ENCODE measurements at places on chromosomes 1 and 21.

- no peak for DNase-seq
Measured at GRCh38 chr1:206634365-206635079, 814 bp upstream of the DYRK3 start.

- no peak for DNase-seq
Measured at GRCh38 chr1:200739702-200740570, 1.2 kb downstream of the CAMSAP2 start.

DNA sequence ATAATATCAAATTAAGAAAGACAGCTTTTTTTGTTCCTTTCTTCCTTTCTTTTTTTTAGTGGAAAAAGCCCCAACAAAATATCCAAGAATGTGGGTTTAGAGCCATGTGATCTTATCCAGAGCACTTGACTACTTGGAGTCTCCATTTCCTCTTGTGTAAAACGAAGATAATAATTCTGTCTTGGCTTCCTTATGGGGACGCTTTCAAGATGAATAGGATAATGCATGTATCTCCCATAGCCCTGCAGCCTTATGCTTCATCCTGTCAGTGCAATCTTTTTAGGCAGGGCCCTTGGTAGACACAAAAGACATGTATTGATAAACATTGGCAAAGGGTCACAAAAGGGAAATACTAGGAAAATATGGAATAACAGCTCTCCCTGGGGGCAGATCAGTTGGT, 34.8 kb downstream of the ZBTB18 start:
- no peak for DNase-seq

GRCh38 chr1:47187231-47187925, 2.5 kb downstream of the PDZK1IP1 start:
- no peak for DNase-seq

DNA sequence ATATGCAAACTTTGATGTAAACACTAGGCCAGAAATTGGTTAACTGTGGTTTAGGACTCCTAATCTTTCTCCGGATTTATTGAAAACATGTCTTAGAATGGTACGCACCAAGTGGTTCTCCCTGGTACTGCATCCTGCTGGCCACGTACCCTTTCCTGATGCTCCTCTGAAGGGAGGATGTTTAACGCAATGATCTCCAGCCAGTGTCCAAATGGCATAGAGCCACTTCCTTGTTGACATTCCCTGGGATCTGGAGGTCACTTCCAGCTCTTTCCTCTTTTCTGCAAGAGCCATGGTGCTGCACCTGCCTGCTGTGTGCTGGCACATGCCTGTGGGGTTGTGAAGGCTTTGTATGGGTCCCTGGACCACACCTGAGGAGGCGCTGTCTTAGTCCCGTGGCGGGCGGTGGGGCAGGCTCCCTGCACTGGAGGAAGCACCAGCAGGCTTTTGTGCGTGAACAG, 53.9 kb downstream of the GALNT2 start:
- DNase-seq: no peak

- DNase-seq: no peak
Measured at GRCh38 chr1:110631836-110632620, 25.9 kb upstream of the KCNA2 start.

GRCh38 chr1:24294228-24294672, 24.9 kb upstream of the GRHL3 start:
- DNase-seq: no peak

GRCh38 chr1:24908591-24909259, 21.4 kb downstream of the RUNX3 start:
- no peak for DNase-seq

DNA sequence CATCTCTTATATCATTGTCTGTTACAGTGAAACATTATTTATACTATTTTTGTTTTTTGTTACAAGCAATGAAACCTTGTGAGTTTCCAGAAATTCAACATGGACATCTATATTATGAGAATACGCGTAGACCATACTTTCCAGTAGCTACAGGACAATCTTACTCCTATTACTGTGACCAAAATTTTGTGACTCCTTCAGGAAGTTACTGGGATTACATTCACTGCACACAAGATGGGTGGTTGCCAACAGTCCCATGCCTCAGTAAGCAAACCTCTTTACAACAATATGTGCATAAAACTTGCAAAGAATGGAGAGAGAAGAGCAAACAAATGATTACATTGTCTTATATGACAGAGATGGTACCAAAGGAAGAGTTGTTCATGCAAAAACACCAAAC, 22.4 kb downstream of the CFHR4 start:
- DNase-seq: no peak

DNA sequence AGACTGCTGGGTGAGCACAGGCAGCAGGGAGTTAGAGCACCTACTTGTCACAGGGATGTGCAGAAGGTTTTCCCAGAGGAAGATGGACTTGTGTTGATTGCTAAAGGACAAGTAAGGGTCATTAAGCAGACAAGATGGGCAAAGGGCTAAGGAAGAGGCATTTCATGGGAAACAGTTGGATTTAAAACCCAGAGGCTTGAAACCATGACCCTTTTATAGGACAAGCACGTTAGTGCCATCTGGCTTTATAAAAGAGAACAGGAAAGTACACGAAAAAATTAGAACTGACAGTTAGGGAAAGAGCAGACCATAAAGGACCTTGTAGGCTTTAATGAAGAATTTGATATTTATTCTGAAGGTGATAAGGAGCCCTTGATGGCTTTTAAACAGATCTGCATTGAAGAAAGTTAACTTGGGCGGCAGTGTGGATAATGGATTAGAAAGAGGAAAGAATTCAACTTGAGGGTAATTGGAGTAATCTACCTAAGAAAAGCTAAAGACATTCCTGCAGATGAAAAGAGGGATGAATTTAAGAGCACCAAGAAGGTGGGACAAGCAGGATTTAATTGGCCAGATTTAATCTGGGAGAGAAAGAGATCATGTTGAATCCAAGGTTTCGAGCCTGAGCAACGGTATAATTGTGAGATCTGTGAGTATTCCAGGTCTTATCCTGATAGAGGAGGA, 68.6 kb downstream of the ZC3H11B start:
- DNase-seq: no peak

- no peak for DNase-seq
Measured at GRCh38 chr1:71899881-71900280, 382.5 kb downstream of the NEGR1 start.

GRCh38 chr1:228921481-228921880, 186.2 kb downstream of the RHOU start:
- DNase-seq: no peak

DNA sequence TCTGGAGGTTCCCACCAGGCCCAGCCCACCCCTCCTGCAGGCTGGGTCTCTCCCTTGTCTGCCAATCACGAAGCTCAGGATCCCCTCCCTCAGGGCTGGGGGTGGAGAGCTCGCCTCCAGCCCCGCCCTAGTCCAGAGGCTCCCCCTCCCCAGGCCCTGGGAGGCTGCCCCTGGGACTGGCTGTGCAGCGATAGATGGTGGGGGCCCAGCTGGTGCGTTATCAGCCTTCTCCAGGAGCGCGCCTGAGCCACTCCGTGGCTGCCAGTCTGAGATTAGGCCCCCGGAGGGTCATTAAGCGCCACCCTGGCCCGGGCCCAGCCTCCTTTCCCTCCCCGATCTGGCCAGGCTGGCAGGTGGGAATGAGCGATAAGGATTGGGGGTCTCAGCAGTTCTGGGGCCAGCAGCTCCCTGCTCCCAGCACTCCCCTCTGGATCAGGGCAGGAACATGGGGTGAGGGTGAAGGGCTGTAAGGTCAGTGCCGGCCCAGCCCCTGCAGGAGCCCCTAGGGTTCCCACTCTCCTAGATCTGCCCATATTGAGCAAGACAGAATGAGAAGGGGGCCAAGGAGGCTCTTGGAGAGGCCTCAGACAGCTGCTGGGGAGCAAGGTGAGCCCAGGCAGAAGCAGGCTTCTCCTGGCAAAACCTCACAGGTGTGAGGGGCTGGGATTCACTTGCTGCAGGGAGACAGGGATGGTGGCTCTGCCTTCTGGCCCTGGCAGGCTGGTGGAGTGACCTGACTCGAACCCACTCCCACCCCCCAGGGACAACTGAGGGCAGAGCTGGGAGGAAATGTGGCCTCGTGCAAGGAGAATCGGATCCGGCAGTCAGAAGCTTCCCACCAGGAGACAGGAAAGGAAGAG, 8.5 kb downstream of the PDZK1IP1 start:
- no peak for DNase-seq

- DNase-seq: no peak
Measured at GRCh38 chr1:101051688-101052638, 26.4 kb upstream of the DPH5 start.

DNA sequence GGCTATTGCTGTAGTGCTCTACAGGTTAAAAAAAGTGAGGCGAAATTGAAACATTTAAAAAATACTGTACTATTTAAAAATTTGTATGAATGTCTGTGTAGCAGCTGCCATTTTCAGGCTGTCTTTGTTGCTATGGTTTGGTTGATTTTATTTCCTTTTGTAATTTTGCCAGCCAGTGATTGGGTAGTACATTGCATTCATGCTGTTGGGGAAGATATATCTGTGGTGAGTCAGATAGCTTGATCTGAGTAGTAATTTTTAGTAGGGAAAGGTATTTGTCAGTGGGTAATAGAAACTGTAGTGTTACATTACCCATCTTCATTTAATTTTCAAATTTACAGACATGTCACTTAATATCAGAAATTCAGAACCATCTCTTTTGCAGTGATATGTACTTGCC, 15.0 kb downstream of the NFIA start:
- DNase-seq: no peak

GRCh38 chr21:41683815-41684214, 83.0 kb downstream of the RIPK4 start:
- no peak for DNase-seq

- DNase-seq: no peak
Measured at GRCh38 chr21:45162809-45163208, 88.4 kb downstream of the ADARB1 start.

- no peak for DNase-seq
Measured at GRCh38 chr1:21693732-21694131, 24.6 kb upstream of the RAP1GAP start.

DNA sequence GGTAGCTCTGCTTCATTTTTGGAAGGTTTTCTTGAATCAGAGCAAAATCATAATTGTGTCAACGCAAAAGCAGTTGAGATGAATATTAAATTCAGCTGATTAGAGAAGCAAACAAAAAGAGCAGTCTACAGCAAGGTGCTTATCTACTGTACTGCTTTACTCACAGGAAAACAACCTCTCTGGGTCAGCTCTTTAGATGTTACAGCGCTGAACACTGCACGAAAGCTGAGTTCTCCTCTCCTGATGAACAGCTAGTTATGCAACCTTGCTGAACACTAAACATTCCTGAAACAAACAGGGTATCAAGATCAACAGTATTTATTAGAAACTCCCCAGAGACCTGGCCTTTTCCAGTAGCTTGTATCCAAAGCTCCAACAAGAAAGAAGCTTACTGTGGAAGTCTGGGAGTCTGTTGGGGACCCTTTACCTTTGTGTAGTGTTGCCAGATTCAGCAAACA, 41.3 kb downstream of the TBCE start:
- no peak for DNase-seq

DNA sequence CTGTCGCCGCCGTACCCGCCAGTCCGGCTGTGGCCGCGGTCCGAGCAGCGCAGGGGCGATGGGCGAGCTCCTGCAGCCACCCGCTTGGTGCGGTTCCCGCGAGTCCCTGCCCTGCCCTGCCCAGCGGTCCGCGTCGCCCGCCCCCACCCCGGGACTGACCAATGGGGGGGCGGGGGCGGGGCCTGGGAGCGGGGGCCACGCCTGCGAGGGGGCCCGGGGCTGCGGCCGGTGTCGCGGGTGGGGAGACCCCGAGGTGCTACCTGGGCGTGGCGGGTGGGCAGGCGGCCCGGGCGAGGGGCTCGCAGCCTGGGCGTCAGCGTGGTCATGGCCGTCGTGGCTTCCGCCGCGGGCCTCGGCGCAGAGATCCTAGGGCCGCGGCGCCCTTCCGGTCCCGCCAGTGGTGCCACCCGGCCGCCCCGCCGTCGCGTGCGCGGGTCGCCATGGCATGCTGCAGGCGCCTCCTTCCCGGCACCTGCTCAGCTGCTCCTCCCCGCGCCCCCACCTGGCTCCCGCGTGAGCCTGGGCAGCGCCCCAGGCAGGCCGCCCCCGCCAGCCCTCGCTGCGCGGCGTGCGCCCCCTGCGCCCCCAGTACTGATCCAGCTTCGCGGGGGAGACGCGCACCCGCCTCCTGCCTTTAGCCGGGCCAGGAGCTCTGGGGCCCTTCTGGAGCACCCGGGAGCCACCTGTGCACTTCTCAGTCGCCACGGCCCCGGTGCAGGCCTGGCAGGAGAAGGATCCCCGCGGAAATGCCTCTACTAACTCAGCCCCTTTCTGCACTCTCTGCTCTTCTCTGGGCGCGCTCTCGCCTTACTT, at the start of gene BMP8B:
BMP8B (minus strand) TSS at position 108 of the 813 bp plus-strand sequence. CDS start 380 bp downstream, outside the sequence.
- no peak for DNase-seq

- no peak for DNase-seq
Measured at GRCh38 chr1:56901716-56902115, 47.1 kb downstream of the C8A start.

DNA sequence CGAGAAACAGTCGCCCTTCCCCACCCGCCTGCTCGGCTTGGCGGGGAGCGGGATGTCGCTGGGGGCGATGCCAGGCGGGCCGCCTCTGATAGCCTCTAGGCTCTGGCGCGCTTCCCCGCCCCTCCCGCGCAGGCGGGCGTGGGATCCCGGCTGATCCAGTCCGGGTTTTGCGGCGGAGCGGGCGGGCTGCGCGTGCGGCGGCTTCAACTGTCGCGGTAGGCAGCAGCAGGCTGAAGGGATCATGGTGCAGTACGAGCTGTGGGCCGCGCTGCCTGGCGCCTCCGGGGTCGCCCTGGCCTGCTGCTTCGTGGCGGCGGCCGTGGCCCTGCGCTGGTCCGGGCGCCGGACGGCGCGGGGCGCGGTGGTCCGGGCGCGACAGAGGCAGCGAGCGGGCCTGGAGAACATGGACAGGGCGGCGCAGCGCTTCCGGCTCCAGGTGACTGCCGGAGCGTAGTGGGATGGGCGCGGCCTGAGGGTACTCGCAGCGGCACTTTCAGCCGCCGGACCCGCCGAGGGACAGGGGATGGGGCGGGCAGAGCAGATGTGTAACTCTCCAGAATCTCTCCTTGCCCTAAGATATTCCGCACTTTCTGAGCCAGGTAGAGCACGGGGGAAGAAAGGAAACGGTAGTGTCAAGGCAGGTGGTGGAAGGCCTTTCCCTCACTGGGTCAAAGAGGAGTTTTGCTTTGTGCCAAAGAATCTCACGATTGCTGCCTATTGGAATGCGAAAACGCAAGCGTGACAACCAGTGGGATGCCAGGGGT, at the start of gene FAAH:
FAAH (plus strand) TSS at position 210 of the 764 bp plus-strand sequence; CDS start at position 242, 32 bp downstream.
- peak; percentile 19 for DNase-seq

- no peak for DNase-seq
Measured at GRCh38 chr21:44702111-44702972, 5.4 kb downstream of the KRTAP10-12 start.

DNA sequence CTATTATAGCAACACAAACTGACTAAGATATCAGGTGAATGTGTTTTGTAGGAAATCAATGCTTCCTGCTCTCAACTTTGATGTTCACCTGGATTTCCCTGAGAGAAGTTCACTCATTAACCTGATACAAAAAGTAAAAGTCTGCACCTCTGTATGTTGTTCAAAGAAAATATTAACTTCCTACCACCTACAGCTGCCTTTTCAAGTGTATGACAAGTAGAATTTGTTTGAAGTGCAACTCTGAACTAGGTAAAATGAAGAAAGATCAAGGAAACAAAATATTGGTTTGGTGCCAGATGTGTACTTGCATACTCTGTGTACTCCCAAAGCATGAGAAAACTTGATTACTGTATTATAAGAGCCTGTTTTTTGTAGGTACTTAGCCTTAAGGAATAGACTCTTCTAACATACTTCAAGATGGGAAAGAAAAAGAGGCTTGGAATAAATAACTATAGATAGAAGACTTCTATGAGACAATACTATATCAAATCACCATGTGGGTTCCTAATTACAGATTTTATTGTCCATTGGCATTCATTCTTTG, 193.4 kb downstream of the APP start:
- no peak for DNase-seq

- DNase-seq: no peak
Measured at GRCh38 chr1:4393191-4393590, 261.2 kb upstream of the AJAP1 start.

- no peak for DNase-seq
Measured at GRCh38 chr1:98176414-98176813, 255.6 kb upstream of the DPYD start.

Data from cortex of kidney (tissue), 1 donor.